Brain pericyte (primary cell): ENCODE measurements at places on chromosomes 11 and 22.

DNA sequence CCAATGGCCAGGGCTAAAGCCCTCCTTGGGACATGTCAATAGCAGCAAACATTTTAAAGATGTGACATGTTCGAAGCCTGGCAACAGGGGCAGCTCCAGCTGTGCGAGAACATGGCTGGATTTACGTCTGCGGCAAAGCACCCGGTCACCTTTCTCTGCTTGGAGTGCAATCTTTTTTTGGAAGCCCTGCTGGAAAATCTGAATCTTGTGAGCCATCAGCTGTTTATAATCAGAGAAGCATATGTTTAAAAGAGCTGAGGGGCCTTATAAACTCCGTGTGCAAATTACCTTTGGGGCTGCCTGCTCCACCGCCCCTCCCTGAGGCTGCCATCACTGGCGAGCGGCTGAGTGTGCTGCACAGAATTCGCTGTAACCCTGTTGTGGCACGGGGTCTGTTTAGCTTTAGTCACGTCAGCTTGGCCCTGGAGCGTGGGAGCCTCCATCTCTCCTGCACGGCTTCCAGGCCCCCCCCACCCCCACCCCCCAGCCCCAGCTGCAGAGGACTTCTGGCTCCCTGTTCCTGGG lies 9.0 kb upstream of the KCNQ1OT1 start:
- no peak for DNase-seq

DNA sequence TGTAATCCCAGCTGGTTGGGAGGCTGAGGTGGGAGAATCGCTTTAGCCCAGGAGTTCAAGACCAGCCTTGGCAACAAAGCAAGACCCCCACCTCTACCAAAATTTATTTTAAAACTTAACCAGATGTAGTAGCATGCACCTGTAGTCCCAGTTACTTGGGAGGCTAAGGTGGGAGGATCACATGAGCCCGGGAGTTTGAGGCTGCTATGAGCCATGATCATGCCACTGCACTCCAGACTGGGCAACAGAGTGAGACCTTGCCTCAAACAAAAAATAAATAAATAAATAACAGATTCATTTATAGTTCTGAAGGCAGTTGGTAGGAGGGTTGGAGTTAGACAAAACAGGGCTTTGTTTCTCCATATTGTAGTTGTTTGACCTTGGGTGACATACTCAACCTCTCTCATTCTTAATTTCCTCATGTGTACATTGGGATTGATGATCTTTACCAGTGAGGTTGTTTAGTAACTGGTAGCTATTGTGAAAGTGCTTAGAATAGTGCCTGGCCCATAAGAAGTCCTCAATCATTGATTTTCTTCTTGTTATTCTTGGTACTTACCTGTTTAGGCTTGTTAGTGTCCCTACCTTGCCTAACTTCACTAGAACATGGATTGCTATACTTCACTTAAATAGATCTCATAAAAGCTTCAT lies 79.1 kb downstream of the EMSY start:
- DNase-seq: no peak

GRCh38 chr22:41582694-41583093 lies 6.9 kb downstream of the PMM1 start:
- DNase-seq: no peak

GRCh38 chr11:18366286-18366685 lies 28.1 kb upstream of the LDHA start:
- no peak for DNase-seq

DNA sequence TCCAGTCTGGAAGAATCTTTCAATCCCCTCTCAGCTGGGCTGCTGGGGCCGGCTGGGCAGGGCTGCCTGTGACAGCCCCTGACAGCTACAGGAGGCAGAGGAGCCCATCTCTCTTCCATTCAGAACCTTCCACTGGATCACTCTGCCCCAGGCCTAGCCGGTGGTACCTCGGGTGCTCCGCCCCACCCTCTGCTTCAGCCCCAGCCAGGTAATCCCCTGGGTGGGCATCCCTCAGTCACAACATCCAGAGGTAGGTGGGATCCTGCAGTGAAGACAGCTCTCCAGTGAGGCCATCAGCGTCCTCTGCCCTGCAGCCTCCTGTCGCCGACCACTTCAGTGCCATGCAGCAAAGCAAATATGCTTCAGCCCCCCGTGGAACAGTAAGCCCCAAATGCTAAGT lies 223.7 kb downstream of the DSCAML1 start:
- DNase-seq: no peak

DNA sequence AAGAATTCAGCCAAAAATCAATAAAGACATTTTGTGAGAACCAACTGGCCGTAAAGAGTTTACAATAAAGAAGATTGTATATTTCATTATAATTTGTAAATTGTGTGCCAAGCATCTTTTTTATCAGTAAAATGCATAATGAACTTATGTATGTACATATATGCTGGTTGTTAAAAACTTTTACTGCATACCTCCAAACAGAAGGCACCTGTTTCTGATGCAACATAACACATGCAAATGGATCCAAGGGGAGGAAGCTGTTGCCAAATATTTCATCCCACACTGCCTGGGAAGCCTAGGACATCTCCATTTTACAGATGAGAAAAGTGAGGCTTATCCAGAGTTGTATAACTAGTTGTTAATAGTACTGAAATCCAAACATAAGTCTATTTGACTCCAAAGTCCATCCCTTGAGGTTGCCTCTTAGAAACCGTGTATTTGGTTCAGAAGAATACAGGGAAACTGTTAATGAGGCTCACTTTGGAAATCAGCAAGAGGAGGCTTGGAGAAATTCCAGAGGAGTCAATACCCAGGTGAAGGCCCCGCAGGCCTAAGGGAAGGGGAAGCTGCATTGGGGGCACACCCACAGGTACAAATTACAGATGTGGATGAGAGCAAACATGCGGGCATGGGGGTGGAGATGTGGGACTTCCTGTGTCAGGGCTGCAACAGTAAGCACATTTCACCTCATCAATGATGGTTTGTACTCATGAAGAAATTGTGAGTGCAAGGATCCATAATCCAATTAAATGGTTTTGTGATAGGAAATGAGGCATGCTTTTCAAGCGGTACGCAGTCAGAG lies 51.1 kb downstream of the RCN1 start:
- DNase-seq: no peak

DNA sequence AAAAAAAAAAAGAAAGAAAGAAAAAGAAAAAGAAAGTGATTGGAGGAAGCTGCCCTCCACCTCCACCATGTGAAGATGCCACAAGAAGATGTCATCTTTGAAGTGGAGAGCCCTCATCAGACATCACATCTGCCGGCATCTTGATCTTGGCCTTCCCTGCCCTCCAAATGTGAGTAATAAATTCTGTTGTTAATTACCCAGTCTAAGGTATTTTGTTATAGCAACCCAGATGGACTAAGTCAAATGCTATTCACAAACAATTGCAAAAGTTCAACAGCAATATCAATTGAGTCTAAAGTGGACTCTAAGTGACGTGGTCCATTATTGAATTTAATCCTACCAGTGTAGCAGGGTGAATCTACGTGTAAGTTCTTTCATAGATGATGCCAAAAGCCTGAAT lies 55.9 kb upstream of the NUP160 start:
- no peak for DNase-seq

- DNase-seq: no peak
Measured at GRCh38 chr11:72676861-72677341, 2.7 kb upstream of the PDE2A start.

- no peak for DNase-seq
Measured at GRCh38 chr11:69010361-69010891, 2.6 kb downstream of the MRGPRF start.

DNA sequence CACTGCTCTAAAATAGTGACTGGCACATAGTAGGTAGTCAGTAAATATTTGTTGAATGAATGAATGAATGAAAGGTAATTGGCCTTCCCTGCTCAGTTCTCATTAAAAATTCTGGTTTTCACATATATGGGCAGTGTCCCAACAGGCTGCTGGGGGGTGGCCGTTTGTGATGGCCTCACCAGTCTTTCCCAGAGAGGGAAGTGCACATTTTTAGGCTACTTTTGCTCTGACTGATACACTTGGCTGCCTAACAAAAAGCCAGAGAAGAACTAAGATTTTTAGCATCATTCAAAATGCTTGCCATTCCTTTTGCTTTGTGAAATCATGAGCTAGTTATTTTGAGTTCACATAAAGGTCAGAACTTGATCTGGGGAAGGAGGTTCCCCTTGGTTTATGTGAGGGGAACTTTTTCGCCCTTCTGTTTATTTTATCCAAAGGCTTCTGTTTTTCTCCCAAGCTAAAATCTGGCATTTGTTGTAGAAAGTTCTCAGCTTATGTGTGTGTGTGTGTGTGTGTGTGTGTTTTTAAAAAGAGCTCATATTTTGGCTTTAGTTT lies 83.1 kb downstream of the PTPRJ start:
- DNase-seq: peak; percentile 83

- peak; percentile 37 for DNase-seq
Measured at GRCh38 chr11:36500315-36500721, 9.8 kb downstream of the TRAF6 start.

DNA sequence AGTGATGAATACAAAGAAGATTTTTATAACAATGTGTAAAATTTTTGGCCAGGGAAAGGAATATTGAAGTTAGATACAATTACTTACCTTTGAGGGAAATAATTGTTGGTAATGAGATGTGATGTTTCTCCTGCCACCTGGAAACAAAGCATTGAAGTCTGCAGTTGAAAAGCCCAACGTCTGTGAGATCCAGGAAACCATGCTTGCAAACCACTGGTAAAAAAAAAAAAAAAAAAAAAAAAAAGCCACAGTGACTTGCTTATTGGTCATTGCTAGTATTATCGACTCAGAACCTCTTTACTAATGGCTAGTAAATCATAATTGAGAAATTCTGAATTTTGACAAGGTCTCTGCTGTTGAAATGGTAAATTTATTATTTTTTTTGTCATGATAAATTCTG lies 5.3 kb downstream of the BIRC3 start:
- no peak for DNase-seq

GRCh38 chr11:75272391-75272790 lies 31.8 kb downstream of the TPBGL start:
- no peak for DNase-seq

- no peak for DNase-seq
Measured at GRCh38 chr11:1397862-1398527, 8.3 kb downstream of the BRSK2 start.

DNA sequence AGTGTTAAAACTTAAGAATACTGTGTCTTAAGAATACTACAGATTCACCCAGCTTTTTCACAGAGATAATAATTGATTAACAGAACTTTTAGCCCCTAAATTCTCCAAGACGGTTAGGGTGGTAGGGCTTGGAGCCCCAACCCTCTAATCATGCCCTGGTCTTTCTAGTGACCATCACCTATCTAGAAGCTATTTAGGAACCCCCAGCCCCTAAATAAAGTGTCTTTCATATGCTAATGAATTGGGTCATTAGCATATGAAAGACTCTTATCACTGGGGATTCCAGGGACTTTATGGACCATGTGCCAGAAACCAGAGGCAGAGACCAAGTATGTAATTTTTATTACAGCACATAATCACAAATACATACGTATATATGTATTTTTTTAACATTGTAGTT lies 999.7 kb upstream of the RAG2 start:
- no peak for DNase-seq

- DNase-seq: no peak
Measured at GRCh38 chr11:102868339-102868738, 6.4 kb downstream of the MMP12 start.

- no peak for DNase-seq
Measured at GRCh38 chr11:86570020-86570419, 102.4 kb downstream of the ME3 start.

- no peak for DNase-seq
Measured at GRCh38 chr11:122721201-122721963, 65.9 kb downstream of the UBASH3B start.

DNA sequence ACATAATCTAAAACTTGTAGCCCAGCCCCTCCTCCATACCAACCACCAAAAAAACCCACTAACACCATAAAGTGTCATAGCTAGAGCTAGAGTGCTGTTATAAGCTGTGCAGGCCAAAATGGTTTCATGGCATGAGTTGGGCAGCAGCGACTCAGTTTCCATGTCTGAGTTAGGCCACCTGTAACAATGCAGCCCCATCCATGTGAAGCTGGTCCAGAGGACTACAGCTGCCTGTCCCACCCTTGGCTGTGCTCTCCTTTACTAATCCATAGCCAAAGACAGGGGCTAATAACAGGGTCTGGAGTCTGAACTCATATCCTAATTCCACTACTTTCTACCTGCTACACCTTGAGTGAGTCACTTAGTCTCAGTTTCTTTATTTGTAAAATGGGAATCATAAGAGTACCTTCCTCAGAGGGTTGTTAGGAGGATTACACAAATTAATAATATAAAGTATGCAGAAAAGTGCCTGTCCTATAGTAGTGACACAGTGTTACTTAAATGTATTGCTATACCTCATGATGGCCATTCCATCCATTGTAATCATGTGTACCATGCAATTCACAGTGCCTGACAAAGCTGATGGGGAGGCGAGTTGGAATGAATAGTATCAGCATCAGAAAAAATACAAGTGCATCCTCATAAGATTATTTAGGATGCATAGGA lies 20.6 kb downstream of the KCNQ1OT1 start:
- DNase-seq: no peak

DNA sequence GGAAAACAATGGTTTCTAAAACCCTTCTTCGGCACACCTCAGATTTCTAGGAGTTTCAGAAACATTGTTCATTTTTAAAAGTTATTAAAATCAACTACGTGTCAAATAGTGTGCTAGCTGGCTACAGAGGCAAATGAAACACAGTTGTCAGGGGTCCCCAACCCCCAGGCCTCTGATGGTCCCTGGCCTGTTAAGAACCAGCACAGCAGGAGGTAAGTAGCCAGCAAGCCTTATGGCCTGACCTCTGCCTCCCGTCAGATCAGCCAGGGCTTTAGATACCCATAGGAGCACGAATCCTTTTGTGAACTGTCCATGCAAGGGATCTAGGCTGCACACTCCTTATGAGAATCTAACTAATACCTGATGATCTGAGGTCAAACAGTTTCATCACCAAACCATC lies 648.2 kb downstream of the FAM181B start:
- no peak for DNase-seq

- DNase-seq: peak; percentile 99
Measured at GRCh38 chr11:82003671-82004515, 729.8 kb downstream of the FAM181B start.

DNA sequence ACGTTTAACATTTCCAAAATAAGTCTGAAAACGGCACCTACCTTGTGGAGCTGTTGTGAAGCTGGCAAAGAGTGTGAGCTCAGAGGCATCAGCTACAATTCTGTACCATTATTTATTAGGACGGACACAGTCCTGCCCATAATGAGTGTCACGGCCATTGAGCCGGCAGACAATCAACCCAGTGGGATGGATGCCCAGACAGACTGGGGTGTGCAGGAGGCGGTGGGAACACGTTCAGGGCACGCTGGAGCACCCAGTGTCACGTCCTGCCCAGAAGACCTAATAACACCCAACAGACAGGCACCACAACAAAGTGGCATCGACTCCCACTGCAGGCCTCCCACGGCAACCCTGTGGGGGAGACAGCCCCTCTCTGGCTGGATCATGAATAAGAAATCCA lies 34.5 kb downstream of the TPST2 start:
- DNase-seq: no peak

GRCh38 chr22:19292458-19293230 lies 1.1 kb upstream of the CLTCL1 start:
- no peak for DNase-seq

DNA sequence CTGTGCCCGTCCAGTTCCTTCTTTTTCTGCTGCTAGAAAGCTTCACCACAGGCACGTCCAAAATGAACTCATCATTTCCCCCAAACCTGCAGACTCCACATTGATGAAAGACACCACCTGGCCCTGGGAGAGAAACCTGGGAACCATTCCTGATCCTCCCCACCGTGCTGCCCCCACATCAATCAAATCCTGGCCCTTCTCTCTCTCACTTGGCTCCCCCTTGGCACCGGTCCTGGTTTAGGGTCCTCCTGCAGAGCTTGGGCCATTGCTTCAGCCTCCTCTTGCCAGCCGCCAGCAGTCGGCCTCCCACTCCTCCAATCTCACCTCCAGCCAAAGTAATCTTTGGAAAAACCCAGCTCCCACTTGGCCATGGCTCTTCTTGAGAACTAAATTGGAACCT lies 38.5 kb downstream of the RIBC2 start:
- DNase-seq: no peak
